ENCODE measurements at places on chromosomes 5 and 9.

DNA sequence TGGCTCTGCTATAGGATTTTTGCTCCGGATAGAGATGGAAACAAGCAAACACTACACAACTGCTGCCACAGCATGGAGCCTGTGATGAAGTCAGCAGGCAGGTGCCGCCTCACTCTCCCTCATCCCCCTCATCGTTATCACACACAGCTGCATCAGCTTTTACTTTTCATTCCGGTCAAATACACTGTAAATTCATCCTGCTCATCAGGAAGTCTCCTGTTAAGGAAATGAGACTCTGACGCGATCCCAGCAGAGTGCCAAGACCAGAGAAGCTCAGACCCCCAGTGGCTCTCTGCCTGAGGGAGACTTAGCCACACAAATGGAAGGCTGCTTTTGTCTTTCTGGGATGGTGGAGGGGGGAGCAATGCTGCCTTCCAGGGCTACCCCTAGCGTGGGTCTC lies 270.2 kb downstream of the ELAVL2 start:
- DNase-seq, result peak; percentile 33

- DNase-seq, result no peak
Observed at GRCh38 chr5:134446938-134447337, 35.3 kb upstream of the CDKN2AIPNL start.

DNA sequence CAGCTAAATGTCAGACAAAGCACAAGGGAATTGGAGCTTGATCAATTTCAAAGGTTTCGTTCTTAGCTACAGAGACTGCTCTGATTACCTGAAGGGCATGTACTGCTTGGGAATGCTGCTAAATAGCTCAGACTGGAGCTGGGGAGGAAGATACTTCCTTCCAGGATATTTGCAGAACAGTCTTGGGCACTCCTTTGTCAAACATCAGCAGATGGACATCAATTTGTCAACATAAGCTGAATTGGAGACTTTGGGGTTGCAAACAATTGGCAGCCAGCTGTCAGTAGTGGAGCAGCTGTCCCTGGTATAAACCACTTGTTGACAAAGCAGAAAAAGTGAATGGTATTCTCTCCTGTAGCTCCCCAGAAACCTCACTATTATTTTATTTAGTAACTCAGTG lies 182.0 kb downstream of the CCDC192 start:
- DNase-seq, result no peak

DNA sequence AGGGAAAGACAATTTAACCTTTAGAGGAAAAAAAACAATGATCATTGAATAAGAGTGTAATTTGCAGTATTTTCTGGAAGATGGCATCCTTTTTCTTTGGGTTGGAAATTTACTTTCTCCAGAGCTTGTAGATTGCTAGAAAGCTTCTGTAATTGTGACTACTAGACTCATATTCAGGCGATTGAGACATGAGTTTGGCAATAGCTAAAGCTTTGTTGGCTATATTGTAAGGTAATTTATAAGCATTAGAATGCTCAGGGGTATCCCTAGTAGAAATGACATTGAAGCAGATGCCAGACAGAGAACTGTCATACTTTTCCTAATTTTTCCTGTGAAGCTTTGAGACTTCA lies 115.3 kb downstream of the UNC13B start:
- no peak for DNase-seq

GRCh38 chr5:154244476-154244875 lies 53.9 kb downstream of the GALNT10 start:
- no peak for DNase-seq

DNA sequence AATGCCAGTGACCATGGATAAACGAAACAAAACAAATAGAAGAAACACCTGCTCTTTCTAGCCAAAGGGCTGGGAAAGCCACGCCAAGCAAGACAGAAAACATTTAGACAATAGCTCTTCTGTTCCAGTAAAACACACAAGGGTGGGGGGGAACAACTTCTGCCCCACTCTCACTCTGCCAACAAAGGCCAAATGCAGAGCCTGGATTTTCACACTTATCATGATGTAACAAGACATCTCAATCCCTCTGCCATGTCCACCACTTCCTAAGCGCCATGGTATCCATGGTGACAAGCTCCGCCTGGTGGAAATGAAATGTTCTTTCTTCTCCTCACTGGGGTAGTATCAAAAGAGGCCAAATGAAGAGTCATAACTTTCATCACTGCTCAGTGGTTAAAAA lies 60.6 kb downstream of the DRD1 start:
- no peak for DNase-seq
